Prostate gland (tissue), 2 donors: ENCODE measurements at places on chromosomes 3 and 15. TPM values are rescaled to one million over a fixed set of nuclear protein-coding genes. Genes with fewer than 3 reads are reported as not detected.

DNA sequence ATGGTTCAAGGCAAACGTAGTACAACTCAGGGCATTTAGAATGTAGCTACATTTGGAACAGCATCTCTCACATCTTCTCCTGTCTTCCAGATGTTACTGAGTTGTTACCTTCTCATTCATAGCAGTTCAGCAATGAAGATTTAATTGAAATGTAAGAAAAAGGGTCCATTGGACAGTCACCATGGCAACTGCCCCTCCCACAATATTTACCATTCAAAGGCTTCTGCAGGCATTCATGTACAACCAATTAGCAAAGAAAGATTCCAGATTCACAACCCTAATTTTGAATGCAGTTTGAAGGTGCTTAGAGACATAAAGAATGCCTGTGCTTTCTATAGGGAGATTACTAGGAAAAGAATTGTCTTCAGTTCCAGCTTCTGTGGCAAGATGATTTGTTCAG is 22.2 kb downstream of the SCN11A start:
- no peak for DNase-seq
- no peaks in the 10 kb centered on the region for H3K27me3 ChIP-seq
- H3K4me3 ChIP-seq, result no peak overlapping the region
- H3K4me1 ChIP-seq, result no peaks in the 10 kb centered on the region

DNA sequence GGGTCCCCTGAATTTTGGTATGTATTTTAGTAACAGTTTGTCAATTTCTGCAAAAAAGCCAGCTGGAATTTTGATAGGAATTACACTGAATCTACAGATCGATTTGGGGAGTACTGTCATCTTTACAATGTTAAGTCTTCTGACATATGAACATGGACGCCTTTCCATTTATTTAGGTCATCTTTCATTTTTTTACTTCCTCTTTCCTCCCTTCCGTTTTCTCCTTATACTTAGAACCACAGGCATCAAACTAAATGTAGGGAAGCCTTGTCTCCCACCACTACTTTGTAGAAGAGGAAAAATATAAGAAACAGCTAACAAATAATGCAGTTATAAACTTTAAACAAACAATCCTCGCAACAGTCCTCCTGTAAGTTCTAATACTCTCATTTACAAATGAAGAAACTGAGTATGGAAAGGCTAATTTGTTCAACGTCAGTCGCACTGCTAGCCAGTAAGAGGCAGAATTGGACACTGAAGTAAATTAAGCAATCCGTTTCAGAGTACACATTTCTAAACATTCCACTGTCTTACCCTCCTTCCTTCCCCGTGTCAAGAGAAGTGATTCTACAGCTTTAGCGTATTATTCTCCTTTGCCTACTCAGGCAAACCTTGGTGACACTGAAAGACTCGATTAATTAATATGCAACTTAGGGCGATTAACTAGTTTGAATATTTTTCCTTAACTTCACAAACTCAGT is 25.6 kb downstream of the RHOA start:
- H3K4me1 ChIP-seq, result no peaks in the 10 kb centered on the region
- H3K4me3 ChIP-seq, result no peak overlapping the region
- no peak for DNase-seq
- H3K27me3 ChIP-seq, result no peaks in the 10 kb centered on the region
- no peaks in the 10 kb centered on the region for H3K36me3 ChIP-seq

- H3K4me3 ChIP-seq, result no peak overlapping the region
- H3K27me3 ChIP-seq, result no peaks in the 10 kb centered on the region
- no peak overlapping the region for H3K27ac ChIP-seq
- H3K4me1 ChIP-seq, result no peaks in the 10 kb centered on the region
These were observed 31.3 kb upstream of the SETMAR start for GRCh38 chr3:4271834-4272233.

DNA sequence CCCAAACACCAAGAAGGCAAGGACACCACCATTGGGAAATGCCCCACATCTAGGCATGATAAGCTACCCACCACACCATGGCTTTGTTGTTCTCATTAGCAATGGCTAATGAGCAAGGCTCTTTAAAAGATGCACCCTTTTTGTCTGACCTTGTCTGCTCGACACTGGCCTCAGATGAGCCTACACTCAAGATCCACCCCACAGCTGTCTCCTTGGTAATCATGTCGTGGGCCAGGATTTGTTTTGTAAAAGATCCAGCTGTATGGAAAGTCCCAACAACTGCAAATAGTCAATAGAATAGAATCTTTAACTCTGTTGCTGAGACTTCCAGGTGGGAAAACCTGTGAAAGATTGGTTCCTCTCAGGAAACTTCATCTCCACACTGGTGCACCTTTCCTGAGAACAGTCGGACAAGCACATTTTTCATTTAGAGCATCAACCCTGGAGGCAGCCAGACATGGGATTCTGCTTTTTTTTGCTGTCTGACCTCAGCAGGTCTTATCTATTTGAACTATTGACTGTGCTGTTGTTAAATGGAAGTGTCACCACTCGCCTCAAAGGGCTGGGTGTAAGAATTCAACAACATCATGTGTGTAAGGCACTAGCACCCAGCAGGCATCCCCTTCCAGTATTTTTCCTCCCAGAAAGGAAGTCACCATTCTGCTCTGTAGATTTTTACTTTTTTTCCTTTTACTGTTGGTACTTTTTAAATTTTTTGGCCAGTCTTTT is 35.5 kb downstream of the DUT start:
- no peak overlapping the region for H3K4me3 ChIP-seq
- no peaks in the 10 kb centered on the region for H3K4me1 ChIP-seq
- H3K27me3 ChIP-seq, result no peaks in the 10 kb centered on the region

- H3K27ac ChIP-seq, result no peak overlapping the region
- DNase-seq, result no peak
- no peaks in the 10 kb centered on the region for H3K36me3 ChIP-seq
- H3K4me1 ChIP-seq, result no peaks in the 10 kb centered on the region
- no peaks in the 10 kb centered on the region for H3K27me3 ChIP-seq
- no peak overlapping the region for H3K4me3 ChIP-seq
These were observed 590.6 kb downstream of the MAGI1 start for GRCh38 chr3:65448120-65448519.

The IL1RAP gene
- 18.0 TPM for total RNA-seq
